ENCODE measurements at places on chromosomes 5 and 9.

GRCh38 chr5:61280761-61281427 lies 51.2 kb upstream of the ZSWIM6 start:
- no peak for DNase-seq

DNA sequence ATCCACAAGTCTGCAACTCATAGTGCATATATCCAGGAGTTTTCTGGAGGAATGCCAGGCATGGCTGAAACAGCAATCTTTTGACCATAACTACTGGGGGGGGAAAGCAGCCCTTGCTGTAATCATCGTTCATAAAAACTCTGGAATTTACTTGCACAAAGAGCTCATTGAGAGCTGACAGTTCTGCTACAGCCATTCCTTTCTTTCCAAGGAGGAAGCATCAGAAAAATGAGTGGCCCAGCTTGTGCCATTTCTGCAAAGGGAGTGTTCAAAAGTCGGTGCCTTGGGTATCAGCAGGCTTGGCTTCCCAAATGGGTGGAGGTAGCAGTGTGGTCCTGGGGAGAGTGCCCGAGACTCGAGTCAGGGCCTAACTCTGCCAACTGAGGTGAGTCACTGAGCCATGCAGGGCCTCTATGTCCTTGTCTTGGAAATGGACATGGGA lies 101.5 kb downstream of the GCNT1 start:
- DNase-seq = peak; percentile 39

DNA sequence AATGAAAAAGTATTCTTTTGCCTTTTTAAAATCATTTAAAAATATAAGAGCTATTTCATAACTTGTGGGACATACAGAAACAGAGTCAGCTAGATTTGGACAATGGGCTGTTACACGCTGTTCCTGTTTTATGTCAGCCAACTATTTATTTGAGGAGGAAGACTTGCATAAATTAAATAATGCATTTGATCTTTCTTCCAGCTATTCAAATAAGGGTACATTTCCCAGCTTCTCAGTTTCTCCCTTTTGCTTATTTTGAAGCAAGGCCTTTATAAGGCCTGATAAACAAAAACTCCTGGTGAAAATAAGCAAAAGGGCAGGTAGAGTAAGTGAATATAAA lies 6.5 kb downstream of the STOM start:
- DNase-seq = no peak

GRCh38 chr9:136717399-136717798 lies 5.0 kb downstream of the DIPK1B start:
- DNase-seq = no peak

DNA sequence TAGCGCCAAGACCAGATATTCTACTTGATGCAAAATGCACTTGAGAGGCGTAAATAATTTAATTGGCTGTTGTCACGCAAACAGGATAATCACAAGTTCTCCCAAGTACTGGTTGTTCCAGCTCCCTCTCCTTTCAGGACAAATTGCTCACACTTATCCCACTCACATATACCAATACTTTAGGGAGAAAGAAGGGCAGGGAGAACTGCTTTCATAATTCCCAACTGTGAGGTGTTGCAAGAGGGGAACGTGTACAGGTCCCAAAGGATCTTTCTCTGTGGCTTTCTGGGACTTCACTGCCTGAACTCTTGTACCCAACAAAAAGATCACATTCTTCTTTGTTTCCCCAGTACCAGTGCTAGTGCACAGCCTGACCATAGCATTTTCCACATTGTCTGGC lies 21.5 kb upstream of the TGFBI start:
- no peak for DNase-seq

DNA sequence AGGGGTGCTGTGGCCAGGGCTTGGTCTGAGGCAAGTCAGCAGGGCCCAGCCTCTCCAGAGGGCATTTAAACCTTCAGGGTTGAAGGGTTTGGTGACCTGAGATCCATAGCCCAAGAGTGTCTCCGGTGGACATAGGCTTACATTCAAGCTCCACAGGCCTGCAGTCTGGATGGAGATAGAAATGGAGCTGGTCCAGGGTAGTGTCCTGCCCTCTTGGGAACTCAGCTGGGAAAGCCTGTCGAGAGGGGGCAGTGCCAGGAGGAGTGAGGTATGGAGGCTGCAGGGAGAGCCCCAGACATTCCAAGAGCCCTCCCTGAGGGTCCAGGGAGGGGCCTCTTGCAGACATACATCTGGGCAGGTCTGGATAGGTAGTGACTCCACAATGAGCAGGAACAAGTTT lies 177.0 kb upstream of the MVB12B start:
- no peak for DNase-seq

DNA sequence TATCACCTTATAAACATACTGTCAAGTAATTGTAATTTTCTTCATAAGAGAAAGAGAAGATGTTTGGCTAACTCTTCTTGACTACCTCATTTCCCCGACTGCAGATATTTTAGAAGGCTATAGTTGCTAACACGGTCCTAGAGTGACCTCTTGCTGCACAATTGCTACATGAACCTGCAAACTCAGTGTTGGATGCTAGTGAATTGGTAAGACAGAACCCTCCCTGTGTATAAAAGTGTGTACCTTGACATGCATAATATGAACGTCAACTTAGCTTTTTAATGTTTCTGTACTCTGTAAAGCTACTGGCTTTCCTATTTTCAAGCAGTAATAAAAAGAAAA lies 46.7 kb upstream of the CER1 start:
- DNase-seq = no peak

- no peak for DNase-seq
Observed at GRCh38 chr5:77876316-77876715, 100.2 kb upstream of the TBCA start.

DNA sequence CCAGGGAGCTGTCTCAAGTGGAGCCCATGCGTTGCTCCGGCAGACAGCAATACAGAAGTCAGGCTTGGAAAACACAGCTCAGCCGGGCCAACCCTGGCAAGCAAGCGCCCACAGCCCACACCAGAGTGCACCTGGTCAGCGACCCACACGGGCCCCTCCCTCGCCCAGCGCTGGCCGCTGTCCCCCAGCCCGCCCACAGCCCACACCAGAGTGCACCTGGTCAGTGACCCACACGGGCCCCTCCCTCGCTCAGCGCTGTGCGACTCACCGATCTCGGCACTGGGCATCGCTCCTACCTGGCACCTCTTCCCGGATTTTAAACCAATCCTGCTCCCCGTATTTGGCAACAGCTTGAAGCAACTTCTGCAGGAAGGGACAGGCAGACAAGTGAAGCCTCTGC lies 12.8 kb downstream of the SNAPC4 start:
- no peak for DNase-seq

- no peak for DNase-seq
Observed at GRCh38 chr5:79774171-79774854, 84.7 kb downstream of the CMYA5 start.

- no peak for DNase-seq
Observed at GRCh38 chr5:52878656-52879055, 90.9 kb downstream of the ITGA1 start.

- no peak for DNase-seq
Observed at GRCh38 chr5:82058710-82059109, 86.9 kb downstream of the ATG10 start.

GRCh38 chr5:4531756-4532704 lies 608.1 kb upstream of the ADAMTS16 start:
- DNase-seq = no peak

GRCh38 chr5:58440901-58441460 lies 18.9 kb downstream of the PLK2 start:
- DNase-seq = no peak

GRCh38 chr5:61141801-61142200 lies 20.5 kb downstream of the SMIM15 start:
- DNase-seq = no peak

- DNase-seq = no peak
Observed at GRCh38 chr5:127392762-127393161, 102.2 kb downstream of the MEGF10 start.

DNA sequence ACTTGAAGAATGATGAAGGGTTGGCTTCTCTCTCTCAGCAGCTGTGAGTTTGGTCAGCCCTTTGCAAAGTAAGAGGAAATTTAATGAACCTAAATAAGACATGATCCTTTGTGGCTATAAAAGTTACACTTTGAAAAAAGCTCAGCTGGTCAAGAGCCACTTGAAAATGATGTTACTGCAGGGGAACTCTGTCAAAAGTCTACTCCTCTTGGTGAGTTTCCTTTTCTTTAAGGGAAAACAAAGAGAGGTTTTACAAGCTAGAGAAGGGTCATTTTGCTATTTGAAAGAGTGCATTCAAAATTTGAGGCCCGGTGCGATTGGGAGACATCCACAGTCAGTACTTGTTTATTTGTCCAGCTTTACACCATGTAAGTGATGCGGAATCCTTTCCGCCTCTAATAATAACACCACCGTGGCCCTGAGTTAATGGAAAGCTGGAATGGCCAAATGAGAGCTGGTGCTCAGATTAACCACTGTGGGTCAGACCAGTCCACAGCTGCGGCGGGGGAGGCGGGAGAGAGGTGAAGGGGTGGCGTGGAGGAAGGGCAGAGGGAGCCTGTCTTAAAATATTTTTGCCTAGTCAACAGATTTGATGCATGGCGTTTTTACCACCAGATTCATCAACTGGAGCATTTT lies 404.0 kb downstream of the TLE4 start:
- DNase-seq = no peak

DNA sequence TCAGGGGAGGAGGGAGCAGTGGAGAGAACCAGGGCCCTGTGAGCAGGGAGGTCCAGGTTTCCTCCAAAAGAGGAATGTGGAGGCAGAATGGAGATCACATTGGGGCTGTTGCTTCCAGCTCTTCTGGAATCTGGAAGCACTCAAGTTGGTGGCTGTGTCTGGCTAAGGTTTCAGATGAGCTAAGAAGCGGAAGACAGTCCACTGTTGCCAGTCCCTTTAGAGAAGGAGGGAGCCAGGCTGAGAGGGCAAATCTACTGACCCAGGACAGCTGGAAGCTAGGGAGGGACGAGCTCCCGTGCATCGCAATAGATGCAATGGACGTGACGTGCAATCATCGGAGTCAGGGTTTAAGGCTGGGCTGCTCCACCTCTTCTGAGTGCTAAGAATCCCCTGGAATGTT lies 71.2 kb downstream of the TENT4A start:
- no peak for DNase-seq

DNA sequence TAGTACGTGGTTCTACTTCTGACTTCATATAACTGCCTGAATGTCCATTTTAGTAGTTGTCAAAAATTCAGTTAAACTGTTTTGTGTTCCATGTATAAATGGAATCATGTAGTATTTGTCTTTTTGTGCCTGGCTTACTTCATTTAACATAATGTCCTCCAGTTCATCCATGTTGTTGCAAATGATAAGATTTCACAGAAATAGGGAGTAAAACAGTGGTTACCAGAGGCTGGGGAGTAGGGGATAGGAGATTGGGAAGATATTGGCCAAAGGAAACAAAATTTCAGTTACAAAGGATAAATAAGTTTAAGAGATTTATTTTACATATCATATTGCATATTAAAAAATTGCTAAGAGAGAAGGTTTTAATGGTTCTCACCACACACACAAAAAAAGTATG lies 425.0 kb upstream of the MEF2C start:
- no peak for DNase-seq

GRCh38 chr9:127159325-127159801 lies 36.9 kb upstream of the ANGPTL2 start:
- peak; percentile 59 for DNase-seq

GRCh38 chr9:117184173-117184572 lies 230.7 kb downstream of the ASTN2 start:
- no peak for DNase-seq

- no peak for DNase-seq
Observed at GRCh38 chr5:141876628-141877355, 1.4 kb downstream of the PCDH1 start.

DNA sequence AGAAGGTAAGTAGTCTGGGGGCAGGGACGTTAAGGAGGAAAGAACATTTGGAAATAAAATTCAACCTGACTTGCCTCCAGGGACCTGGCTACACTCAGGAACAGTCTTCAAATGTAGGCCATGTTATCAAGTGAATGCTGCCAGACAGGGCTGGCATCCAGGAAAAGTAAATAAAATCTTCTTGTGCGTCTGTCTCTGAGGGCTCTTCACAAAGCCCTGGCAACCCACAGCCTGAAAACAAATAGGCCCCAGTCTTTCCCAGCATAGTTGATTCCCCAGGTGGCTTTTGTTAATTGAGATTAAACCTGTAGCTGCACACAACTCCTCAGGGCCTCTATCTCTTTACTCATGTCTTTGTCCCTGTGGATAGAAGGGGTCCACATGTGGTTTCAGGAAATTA lies 55.4 kb downstream of the STK32A start:
- DNase-seq = no peak

DNA sequence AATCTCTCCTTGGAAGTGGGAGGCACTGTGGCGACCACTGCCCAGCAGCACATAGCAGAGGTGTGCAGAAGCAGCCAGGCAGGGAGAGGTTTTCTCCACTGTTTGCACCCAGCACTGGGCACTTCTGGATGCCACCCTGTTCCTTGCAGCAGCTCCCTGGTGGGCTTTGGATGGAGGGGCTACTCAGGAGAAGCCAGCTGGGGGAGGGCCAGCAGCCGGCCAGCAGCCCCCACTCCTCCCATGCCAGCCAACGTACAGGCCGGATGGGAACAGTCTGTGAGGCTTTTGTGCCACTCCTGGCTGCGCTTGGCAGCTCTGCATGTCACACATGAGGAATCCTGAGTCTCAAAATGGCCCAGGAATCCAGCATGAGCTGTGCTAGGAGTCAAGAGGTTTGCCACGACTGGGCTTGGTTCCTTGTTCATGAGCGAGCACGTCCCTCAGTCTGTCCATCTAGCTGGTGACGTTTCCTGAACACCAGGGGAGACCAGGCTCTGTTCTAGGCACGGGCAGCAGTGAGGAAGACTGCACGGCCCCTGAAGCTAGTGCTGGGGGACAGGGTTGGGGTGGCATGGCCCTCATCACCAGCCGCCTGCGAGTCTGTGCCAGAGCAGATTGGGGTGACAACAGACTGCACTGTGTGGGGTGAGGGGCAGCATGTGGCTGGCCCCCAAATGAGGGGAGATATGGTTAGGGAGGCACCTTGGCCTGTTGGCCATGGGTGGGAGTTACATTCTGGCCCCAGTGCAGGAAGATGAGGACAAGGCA lies 10.1 kb downstream of the PHF2 start:
- DNase-seq = no peak

- peak; percentile 92 for DNase-seq
Observed at GRCh38 chr5:41794471-41794870, 75.8 kb downstream of the OXCT1 start.

- no peak for DNase-seq
Observed at GRCh38 chr9:126860077-126860756, at the start of gene ZBTB34. Gene ZBTB34, plus strand, starts transcription at chr9:126860639. Its CDS starts 18,761 bp downstream, at chr9:126879400.

GRCh38 chr9:16608906-16609305 lies 261.6 kb downstream of the BNC2 start:
- no peak for DNase-seq

GRCh38 chr9:88087906-88088305 lies 50.4 kb downstream of the SPATA31C2 start:
- DNase-seq = no peak

All from HS-27A (cell line).